NCI-H1417 (cell line): ENCODE measurements at places on chromosomes 1 and 21.

GRCh38 chr1:109812691-109813393 is 49.1 kb upstream of the EPS8L3 start:
- DNase-seq: no peak

GRCh38 chr1:92408825-92409224 is 77.9 kb downstream of the GFI1 start:
- no peak for DNase-seq

GRCh38 chr1:160080381-160081100 is 797 bp upstream of the KCNJ9 start:
- no peak for DNase-seq

DNA sequence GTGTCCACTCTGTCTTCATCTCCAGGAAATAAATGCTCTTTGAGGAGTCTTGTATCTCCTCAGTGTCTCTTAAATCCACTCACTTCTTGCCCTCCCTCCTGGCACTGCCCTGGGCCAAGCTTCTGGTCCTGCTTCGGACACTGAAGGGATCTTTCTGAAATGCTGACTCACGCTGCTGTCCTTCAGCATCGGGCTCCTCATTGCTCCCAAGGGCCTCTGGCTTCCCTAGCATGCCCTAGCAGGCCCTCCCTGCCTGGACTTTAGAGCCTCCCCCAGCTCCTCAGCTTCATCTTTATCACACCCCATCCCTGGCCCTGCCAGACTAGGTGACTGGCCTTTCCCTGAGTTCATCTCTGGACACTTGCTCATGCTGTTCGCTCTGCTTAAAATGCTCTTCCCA is 96.6 kb downstream of the FOXD2 start:
- DNase-seq: peak; percentile 43
